ENCODE measurements at places on chromosomes 16 and 17. TPM values are rescaled to one million over a fixed set of nuclear protein-coding genes. Genes with fewer than 3 reads are reported as not detected.

- no peak for DNase-seq
Measured at GRCh38 chr17:76566613-76566943, 19.1 kb downstream of the ST6GALNAC2 start.

GRCh38 chr16:79794941-79795340 is 194.4 kb upstream of the MAF start:
- DNase-seq: no peak

DNA sequence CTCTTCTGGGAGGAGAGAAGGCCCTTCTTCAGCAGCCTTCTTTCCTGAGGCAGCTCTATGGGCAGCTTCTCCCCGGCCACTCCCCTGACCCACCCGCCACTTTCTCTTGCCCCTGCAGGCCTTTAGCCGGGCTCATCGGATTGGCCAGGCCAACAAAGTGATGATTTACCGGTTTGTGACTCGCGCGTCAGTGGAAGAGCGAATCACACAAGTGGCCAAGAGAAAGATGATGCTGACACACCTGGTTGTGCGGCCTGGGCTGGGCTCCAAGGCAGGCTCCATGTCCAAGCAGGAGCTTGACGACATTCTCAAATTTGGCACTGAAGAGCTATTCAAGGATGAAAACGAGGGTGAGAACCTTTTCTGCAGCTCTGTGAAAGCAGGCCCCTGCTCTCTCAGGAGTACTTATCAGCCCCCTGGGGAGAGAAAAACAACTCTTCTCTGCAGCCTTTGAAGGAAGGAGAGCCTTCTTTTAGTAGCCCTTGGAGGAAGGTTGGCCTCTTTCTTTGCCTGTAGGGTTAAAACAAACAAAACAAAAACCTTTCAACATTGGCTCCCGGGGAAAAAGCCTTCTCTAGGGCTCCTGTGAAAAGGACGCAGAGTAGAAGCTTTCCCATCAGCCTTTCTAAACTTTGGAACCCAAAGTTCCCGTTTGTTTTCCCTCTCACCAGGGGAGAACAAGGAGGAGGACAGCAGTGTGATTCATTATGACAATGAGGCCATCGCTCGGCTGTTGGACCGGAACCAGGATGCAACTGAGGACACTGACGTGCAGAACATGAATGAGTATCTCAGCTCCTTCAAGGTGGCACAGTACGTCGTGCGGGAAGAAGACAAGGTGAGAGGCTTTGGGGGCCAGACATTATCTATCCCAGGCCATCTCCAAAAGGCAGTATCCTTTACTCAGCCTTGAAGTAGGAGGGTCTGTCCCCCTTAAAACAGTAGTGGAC is 12.7 kb downstream of the RNF227 start:
- no peak for DNase-seq

- no peak for DNase-seq
Measured at GRCh38 chr16:66605979-66606751, 1.7 kb downstream of the CMTM3 start.

The CDH1 gene
- total RNA-seq: 319 TPM

The RBFOX1 gene
- total RNA-seq: 3.1 TPM

The DPEP3 gene
- total RNA-seq: 10.6 TPM

All from H1 (cell line).